NCI-H1436 treated with DMSO at 0.1 percent for 48 hours (cell line): ENCODE measurements at places on chromosomes 5 and 9.

DNA sequence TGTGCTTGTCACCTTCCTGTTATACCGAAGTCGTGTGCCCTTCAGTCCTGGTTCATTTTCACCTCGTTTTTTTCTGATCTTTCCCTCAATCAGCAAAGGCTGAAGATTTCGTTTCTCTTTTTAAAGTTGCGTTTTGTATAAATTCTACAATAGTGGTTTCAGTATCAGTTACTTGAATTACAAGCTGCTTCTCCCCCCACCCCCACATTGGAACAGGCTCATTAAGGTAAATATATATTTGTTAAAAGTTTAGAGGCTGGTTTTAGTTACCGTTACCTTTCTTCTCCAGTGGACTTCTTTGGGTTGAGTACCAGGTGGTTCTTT, 881 bp downstream of the SUB1 start:
- DNase-seq, result no peak

GRCh38 chr5:149049371-149049781, 13.5 kb downstream of the SH3TC2 start:
- DNase-seq, result no peak

GRCh38 chr9:95848764-95849163, 26.7 kb upstream of the ERCC6L2 start:
- no peak for DNase-seq

DNA sequence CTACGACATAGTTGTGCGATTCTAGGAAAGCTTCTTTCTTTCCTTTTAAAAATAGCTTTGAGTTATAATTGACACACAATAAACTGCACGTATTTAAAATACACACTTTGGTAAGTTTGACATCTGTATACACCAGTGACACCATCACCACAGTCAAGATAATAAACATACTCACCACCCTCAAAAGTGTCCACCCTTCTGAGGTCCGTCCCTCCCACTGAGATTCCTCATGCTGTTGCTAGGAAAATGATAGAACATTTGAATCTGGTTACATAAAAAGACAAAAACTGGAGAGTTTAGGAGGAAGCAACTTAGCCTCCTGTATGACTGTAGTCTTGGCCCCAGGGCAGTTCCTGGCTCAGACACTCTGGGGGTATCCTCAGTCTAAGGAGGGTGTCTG, 17.2 kb downstream of the S100Z start:
- DNase-seq, result no peak

- DNase-seq, result no peak
These were observed 828 bp upstream of the TRIO start for GRCh38 chr5:14142202-14142826.

GRCh38 chr9:129381481-129381957, 203.5 kb upstream of the IER5L start:
- DNase-seq, result no peak

DNA sequence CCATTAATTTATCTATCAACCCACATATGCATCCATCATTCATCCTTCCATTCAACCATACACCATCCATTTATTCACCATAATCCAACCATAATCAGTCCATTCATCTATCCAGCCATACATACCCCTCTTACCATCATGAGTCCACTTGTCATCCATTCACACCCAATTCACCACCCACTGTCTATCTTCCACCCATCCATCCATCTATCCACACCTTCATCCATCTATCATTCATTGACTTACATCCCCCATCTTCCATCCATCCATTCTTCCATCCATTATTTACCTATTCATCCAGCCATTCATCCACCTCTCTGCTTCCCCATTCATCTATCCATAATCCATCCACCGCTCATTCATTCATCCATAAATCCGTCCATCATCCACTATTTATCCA, 17.8 kb downstream of the PAEP start:
- no peak for DNase-seq

- no peak for DNase-seq
These were observed 1148.4 kb downstream of the EFNA5 start for GRCh38 chr5:106522296-106522695.

GRCh38 chr9:89478821-89479668, 18.9 kb downstream of the SEMA4D start:
- no peak for DNase-seq

DNA sequence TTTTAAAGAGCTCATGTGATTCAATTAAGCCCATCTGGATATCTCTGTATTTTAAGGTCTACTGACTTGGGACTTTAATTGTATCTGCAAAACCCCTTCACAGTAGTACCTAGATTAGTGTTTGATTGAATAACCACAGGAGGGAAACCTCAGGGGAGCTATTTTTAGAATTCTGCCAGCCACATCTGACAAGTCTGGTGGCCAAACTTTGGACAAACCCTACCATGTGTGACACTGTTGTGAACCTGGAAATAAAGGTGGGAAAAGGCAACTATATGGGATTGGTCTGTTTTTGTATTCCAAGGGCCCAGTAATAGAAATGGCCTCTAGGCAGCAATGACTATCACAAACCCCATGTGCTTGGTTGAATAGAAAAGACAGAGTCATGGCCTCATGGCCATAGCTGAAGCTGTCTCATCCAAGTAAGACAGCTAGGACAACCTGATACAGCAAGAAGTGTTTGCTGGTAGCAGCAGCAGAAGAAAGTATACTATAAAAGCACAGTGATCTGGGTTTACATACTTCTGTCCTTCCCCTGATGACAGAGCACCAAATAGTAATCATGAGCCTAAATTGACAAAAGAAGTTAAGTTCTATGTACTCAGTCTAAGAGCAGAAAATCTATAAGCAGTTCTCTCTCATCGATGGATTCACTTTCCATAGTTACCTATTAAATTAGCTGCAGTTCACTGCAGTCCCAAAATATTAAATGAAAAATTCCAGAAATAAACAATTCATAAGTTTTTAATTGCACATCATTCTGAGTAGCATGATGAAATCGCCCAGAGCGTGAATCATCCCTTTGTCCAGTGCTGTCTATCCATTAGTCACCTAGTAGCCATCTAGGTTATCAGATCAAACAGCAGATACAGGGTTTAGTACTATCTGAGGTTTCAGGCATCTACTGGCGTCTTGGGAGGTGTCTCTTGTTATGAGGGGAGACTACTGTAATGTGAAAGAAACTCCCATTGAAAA, 189.8 kb downstream of the ARHGAP26 start:
- no peak for DNase-seq

DNA sequence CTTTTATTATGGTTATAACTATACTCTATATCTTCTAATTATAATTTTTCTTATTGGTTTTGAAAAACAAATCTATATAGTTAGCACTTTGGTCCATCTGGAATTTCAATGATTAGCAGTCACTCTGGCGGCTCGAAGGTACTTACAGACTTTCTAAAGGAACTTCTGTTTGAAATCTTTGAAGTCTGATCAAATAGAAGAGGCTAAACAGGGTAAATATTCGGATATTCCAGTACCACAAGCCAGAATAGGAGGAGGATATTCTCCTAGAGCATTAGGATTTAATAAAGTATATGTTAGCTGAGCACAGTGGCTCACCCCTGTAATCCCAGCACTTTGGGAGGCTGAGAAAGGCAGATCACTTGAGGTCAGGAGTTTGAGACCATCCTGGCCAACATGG, 38.7 kb upstream of the HSD17B3 start:
- no peak for DNase-seq

DNA sequence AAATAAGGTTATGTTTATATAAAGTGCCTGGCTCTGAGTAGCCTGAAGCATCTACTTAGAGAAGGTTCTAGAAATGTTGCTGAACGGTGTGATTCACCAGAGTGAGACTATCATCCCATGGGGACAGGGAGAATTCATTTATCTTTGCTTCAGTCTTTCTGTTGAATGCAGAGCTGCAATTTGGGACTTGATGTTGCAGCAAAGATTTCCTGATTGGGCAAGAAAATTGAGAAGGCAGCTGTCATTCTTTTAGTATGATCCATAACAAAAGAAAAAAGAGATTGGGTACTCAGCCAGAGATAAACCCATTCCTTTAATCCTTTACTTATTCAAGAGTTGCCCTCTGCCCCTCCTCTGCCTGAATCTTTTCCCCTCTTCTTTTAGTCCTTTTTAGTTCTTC, 456.3 kb upstream of the WWC1 start:
- DNase-seq, result no peak
